ENCODE measurements at places on chromosomes 5 and 9.
A peak's percentile ranks its signal among the peaks of the same experiment; 100 is the strongest.

DNA sequence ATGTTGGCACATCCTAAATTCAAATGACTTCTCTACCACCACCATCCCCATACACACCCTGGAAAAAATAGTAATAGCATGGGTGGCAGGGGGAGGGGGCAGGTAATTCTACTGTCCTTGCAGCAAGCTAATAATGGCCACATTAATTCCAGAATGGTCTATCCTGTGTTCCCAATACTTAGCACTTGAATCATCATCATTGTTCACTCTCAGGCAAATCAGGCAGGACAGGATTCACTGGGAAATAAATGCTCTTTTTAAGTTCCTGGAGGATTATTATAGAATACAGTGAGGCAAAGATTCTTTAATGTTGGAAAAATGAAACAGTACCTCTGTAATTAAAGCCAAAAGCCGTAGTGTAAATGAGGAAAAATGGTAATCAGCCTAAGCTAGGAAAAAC, 254.5 kb downstream of the ARRDC3 start:
- no peak for DNase-seq

DNA sequence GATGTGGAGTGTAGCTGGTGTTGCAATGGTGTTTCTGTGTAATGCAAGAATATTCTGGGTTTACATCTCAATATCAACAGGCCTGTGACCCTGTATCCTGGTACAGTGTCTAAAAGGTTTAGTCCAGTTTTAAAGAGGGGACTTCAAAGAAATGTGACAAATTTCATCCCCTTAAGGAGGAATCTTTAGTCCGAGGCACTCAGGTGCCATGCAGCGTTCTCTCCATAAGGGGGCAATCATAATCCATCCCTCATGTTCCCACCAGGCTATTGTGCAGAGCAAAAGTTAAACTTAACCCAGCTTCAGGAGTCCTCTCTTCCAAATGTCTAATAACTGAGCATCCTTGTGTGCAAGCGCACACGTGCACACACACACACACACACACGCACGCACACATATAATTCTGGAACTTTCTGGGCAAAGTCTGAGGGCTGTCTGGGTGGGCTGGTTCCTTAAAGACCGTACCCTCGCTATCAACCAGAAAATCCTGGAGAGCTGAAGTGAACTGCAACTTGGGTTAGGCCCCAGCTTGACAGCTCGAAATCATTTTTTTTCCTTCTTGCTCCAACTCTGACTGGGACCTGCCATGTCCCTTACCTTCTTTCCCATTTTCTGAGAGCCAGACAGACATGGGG, 46.0 kb downstream of the CRB2 start:
- no peak for DNase-seq

GRCh38 chr5:125227333-125228095, 481.1 kb upstream of the ZNF608 start:
- no peak for DNase-seq

DNA sequence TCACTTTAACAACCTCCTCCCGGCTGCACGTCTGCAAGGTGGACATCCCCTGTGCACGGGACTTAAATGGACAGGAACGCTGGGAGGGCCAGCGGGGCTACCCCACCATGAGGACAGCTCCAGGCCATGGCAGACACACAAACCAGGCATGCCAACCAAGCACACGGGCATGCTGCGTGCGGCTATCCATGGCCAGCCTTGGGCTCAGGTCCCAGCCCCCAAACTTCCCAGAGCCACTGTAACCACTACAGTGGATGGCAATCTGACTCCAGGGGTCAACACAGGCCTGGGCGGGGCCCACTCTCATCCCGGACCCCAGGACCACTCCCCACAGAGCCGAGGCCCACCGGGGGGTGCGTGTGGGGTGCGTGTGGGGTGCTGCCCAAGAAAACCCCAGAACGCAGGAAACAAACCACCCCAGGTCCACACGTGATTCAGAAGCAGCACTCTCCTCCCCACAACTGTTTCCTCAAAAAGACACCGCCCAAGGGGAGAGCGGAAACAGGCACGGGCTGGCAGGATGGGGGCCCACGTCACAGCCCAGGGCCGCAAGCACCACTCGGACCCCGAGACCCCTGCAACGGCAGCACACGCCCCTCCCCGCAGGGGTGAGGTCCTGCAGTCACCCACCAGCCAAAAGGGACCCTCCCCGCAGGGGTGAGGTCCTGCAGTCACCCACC, 7.4 kb downstream of the SLC12A7 start:
- DNase-seq = no peak

GRCh38 chr5:132254321-132254977, 3.0 kb upstream of the PDLIM4 start:
- DNase-seq = no peak

GRCh38 chr5:84378420-84378819, 6.3 kb downstream of the EDIL3 start:
- no peak for DNase-seq

- no peak for DNase-seq
Observed at GRCh38 chr9:23413541-23413940, 412.5 kb downstream of the ELAVL2 start.

DNA sequence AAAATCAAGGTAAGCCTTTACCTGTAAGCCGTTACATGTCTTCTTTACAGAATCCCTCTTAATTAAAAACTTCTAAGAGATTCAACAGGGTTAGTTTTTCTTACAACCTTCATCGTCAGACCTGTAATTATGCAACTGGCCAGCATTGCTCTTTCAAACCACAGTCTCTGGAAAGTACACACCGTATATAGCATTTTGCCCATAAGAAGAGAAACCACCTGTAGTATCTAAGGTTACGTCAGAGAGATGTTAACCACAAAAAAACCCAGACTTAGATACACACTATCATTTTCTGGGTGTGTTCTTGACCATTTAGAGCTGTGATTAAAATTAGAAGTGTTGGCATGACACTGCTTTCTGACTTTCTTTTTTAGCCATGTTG, 140.0 kb downstream of the MUSK start:
- no peak for DNase-seq

- DNase-seq = peak; percentile 5
Observed at GRCh38 chr9:135156525-135157510, 69.3 kb downstream of the OLFM1 start.

GRCh38 chr9:68437785-68438184, 81.4 kb downstream of the PGM5 start:
- no peak for DNase-seq

- DNase-seq = no peak
Observed at GRCh38 chr5:114367029-114367428, 5.2 kb downstream of the KCNN2 start.

- DNase-seq = no peak
Observed at GRCh38 chr5:134798468-134798867, 39.9 kb downstream of the DDX46 start.

- DNase-seq = no peak
Observed at GRCh38 chr5:127386557-127386956, 96.0 kb downstream of the MEGF10 start.

GRCh38 chr5:139895647-139896046, 100.0 kb downstream of the PSD2 start:
- no peak for DNase-seq

DNA sequence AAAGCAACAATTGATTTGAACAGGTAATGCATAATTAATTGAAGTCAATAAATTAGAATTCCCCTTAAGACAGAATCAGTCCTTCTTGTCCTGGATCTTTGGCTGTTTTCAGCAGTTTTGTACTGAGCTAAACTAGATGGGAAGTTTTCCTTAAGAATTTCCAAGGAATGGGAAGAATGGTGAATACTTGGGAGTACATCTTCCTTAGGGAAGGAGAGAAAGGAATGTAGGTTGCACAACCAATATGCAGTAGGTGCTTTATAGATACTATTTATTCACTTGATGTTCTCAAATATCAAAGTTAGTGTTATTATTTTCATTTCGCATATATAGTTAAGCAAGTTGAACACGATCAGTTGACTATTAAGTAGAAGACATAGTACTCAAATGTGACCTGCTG, 183.5 kb upstream of the MAP1B start:
- DNase-seq = no peak

DNA sequence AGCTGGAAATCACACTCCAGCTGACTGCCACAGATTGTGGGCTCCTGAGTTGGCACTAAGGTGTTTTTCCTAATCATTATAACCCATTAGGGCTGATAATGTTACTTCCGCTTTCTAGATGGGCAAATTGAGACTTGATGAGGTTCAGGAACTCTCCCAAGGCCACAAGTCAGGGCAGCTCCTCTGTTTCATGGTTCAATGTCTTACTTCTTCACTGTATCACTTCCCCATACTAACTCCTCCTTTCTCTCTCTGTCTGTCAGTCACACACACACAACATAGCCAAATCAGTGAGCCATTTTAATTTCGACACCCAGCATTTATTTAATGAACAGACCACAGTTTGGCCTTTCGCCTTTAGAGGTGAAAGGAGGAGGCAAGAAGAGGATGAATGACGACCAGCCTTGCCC, 17.8 kb upstream of the TRAF1 start:
- DNase-seq = no peak

DNA sequence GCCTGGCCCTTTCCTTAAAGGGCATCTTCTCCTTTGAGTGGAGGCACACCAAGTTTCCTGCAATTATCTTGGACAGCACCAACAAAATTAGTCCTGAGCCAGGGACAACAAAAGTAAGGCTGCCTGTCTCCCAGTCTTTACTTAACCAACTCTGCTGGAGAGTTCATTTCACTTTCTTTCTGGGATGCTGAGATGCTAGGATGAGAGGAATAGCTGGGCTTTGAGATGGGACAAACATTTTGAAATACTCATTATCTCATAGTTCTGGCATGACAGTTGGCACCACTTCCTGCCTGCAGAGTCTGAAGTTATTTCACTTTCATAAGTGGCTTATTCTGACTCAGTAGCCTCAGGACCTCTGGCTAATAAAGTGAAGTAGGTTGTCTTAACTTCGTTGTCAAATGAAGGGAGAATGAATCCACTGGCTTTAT, 157.0 kb downstream of the C9orf152 start:
- no peak for DNase-seq

GRCh38 chr5:61575103-61575502, 243.0 kb downstream of the ZSWIM6 start:
- no peak for DNase-seq

GRCh38 chr5:71830681-71831539, 111.8 kb downstream of the CARTPT start:
- DNase-seq = no peak

- no peak for DNase-seq
Observed at GRCh38 chr9:401223-401622, 186.6 kb downstream of the DOCK8 start.

- no peak for DNase-seq
Observed at GRCh38 chr5:148769941-148770340, 56.5 kb upstream of the ADRB2 start.

DNA sequence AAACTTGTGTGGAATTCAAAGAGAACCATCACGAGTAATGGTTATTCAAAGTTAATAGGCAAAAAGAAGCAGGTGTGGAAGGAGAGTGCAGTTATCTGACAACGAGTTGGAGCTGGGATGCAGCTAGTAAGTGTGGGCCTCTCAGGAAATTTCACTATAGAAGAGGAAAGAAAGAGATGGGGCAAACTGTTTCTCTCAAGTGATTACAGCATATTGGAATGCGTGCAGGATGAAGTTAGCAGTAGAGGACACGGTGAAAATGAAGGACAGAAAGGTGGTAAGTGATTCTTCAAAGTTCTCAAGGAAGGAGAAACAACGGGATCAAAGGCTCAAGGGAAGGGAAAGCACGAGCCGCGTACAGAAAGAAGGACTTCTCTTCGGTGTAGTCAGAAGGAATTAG, 84.0 kb downstream of the ADAMTS12 start:
- no peak for DNase-seq

GRCh38 chr5:112549127-112549526, 130.1 kb upstream of the EPB41L4A start:
- no peak for DNase-seq

DNA sequence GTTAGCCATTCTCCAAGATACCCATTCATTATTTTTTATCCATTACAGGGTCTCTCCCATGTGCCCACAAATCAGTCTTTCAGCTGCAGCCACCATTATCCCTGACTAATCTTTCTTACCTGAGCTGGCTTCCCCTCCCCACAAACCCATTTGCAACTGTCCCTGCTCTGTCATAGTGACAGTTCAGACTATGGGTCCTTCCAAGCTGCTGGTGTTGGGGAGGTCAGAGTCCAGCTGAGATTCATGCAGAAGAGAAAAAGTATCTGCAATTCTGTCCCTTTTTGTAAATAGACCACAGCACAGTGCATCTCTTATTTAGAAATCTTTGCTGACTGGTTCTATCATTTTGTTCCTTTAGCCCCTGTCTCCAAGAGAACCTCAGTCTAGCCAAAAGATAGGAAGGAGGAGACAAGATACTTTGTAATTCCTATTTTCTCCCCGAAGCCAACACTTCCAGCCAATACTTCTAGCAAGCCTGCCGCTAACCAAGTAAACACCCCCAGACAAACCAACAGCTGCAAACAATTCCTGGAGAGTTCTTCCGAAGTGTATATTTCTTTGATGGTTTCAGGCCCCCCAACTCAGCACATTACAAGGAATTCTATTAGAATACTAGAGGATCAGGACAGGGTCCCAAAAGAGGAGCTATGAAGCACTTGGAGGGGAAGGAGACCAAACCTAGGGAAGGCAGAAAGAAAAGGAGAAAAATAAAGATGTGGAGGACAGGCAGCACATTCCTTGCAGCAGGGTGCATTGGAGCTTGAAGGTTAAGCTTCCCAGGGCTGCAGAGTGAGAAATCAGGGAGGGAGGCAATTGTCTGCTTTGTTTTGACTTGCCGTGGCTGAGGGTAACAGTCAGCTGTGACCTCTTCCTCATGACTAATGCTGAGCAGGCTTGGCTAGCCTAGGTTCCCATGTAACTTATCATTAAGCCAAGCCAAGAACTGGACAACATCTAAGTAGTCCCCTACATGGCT, 148.5 kb downstream of the SGCD start:
- no peak for DNase-seq

- no peak for DNase-seq
Observed at GRCh38 chr5:75677607-75678006, 39.6 kb downstream of the POC5 start.

DNA sequence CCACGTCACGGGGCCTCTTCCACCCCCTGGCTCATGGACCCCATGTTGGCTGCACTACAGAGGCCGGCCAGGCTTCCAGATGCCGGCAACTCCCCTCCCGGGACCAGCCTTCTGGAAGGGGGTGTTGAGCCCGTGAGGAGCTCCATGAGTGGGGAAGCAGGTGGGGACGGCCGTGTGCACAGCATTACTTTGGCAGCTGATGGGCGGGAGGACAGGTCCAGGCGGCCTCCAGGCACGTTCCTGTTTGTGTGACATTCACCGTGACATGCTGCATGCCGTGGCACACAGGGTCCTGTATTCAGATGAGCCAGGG, 29.1 kb upstream of the ABO start:
- no peak for DNase-seq

GRCh38 chr5:124581738-124582560, 164.5 kb downstream of the ZNF608 start:
- DNase-seq = no peak

All from stimulated activated CD4-positive, alpha-beta T cell treated with anti-CD3 and anti-CD28 coated beads, Interleukin-4, amount 100 ng/mL, for 4 hours (primary cell).